Pancreas (tissue), 10 donors: ENCODE measurements at places on chromosomes 13 and 19. TPM values are rescaled to one million over a fixed set of nuclear protein-coding genes. Genes with fewer than 3 reads are reported as not detected.

Gene CERS1
- 0.55 TPM for total RNA-seq

Gene MIA
- total RNA-seq, result not detected

Gene ZGLP1
- 1.2 TPM for total RNA-seq

Gene NTN5
- not detected for total RNA-seq

Gene SHISA7
- total RNA-seq, result 0.16 TPM

Gene RNASEH2A
- 3.5 TPM for total RNA-seq

Gene METTL21C
- total RNA-seq, result not detected

Gene LRRC63
- total RNA-seq, result not detected

Gene PCDH20
- total RNA-seq, result 0.46 TPM

Gene PGLYRP2
- total RNA-seq, result not detected

Gene SIGLEC9
- total RNA-seq, result 4.1 TPM

Gene MCEMP1
- total RNA-seq, result 0.49 TPM

Gene OSCAR
- total RNA-seq, result 0.84 TPM
